ENCODE measurements at places on chromosomes 7 and 10. TPM values are rescaled to one million over a fixed set of nuclear protein-coding genes. Genes with fewer than 3 reads are reported as not detected.

OR2A12 gene
- total RNA-seq: not detected

C7orf57 gene
- 0.38 TPM for total RNA-seq

EVX1 gene
- not detected for total RNA-seq

GGCT gene
- 31.8 TPM for total RNA-seq

TWIST1 gene
- 8.6 TPM for total RNA-seq

ZNF775 gene
- total RNA-seq: 10.9 TPM

C10orf143 gene
- 3.1 TPM for total RNA-seq

HHEX gene
- 5.2 TPM for total RNA-seq

- no peaks in the 10 kb centered on the region for H3K36me3 ChIP-seq
- no peak overlapping the region for H3K4me3 ChIP-seq
- no peaks in the 10 kb centered on the region for H3K4me1 ChIP-seq
- no peak overlapping the region for H3K27ac ChIP-seq
- DNase-seq: no peak
- no peaks in the 10 kb centered on the region for H3K27me3 ChIP-seq
Observed at GRCh38 chr7:157928808-157929425, 592.1 kb downstream of the DNAJB6 start.

DNA sequence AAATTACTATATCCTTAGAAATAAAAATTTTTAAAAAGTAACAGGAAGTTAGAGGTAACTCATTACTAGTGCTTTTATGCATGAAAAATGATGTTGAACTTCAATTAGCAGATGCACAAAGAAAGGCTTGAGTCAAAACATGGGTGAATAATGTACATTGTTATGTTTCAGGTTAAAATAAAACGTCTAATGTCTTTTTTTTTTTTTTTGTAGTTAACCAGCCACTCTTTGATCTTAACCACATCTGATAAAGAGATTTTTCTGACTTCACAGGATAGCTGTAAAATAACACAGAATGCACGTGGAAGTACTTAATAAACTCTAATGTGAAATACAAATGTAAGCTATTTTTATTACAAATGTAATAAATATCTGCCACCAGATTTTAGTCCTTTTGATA, 61.7 kb downstream of the GSAP start:
- H3K27me3 ChIP-seq: no peaks in the 10 kb centered on the region
- no peak for DNase-seq
- H3K4me1 ChIP-seq: no peaks in the 10 kb centered on the region
- H3K36me3 ChIP-seq: no peaks in the 10 kb centered on the region

DNA sequence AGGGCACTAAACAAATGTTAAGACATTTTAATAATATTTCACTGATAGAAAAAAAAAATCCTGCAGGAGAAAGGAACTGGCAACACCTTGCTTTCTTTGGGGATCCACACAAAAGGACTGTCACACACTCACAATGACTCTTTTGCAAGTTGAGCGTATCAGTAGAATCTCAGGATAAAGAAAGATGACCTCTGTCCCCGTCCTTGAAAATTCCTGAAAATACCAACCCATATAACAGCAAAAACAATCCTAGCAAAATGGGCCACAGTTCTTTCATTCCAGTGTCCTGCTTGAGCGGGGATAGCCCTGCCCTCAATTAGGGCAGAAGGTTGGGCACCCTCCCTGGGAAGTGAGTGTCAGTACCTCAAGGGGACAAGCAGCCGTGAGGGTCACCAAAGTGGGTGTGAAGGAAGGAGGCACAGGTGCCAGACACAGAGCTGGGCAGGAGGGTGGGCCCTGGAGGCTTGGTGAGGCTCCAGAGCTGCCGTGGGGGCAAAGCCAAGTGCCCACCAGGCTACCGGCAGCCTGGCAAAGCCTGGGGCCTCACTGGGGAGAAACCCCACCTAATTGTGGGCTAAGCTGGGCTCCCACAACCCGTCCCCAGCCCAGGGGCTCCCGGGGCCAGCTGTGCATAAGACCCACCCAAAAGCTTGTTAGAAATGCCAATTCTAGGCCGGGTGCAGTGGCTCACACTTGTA, 2.8 kb downstream of the WDR86 start:
- no peak for DNase-seq
- H3K36me3 ChIP-seq: no peaks in the 10 kb centered on the region
- H3K4me3 ChIP-seq: no peak overlapping the region
- peaks cover 7% of the 10 kb centered on the region for H3K4me1 ChIP-seq
- no peak overlapping the region for H3K27ac ChIP-seq

DNA sequence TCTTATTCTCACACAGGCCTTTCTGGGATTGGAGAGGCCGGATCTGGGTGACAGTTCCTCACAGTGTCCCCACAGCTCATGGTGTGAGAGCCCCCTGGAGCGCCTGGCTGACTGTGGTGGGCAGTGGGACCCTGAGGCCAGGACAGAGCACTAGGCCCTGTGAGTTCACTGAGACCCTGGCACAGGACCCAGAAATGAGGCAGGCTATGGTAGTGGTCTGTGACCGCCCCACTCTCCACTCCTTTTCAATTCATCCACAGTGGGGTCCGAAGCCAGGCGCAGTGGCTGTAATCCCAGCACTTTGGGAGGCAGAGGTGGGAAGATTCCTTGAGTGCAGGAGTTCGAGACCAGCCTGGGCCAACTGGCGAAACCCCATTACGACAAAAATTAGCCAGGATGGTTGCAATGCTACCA, 95.9 kb upstream of the TNRC18 start:
- H3K36me3 ChIP-seq: no peaks in the 10 kb centered on the region
- H3K4me1 ChIP-seq: no peaks in the 10 kb centered on the region
- DNase-seq: no peak
- H3K27me3 ChIP-seq: no peaks in the 10 kb centered on the region
- H3K27ac ChIP-seq: no peak overlapping the region

GRCh38 chr10:5595591-5595990, 70.8 kb downstream of the ASB13 start:
- DNase-seq: no peak
- H3K4me1 ChIP-seq: no peaks in the 10 kb centered on the region
- no peaks in the 10 kb centered on the region for H3K27me3 ChIP-seq

DNA sequence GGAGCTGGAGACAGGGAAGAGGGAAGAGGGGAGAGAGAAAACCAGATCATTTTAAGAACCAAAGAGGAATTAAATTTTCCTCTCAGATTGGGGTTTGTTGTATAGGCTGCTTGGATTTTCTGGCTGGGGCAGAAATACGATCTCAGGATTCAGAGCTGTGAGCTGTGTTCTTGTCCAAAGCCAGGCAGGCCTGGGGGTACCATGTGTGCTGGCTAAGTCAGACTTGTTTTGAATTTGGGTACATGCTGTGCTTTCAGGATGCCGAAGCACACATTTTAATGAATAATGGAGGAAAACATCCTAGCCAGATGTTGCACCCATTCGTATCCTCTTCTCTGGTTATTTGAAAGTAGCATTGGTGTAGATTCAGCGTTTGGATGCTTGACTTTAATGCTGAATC, 170.3 kb upstream of the PODXL start:
- no peak for DNase-seq
- H3K27ac ChIP-seq: no peak overlapping the region
- no peaks in the 10 kb centered on the region for H3K4me1 ChIP-seq
- no peaks in the 10 kb centered on the region for H3K27me3 ChIP-seq
- no peaks in the 10 kb centered on the region for H3K36me3 ChIP-seq

DNA sequence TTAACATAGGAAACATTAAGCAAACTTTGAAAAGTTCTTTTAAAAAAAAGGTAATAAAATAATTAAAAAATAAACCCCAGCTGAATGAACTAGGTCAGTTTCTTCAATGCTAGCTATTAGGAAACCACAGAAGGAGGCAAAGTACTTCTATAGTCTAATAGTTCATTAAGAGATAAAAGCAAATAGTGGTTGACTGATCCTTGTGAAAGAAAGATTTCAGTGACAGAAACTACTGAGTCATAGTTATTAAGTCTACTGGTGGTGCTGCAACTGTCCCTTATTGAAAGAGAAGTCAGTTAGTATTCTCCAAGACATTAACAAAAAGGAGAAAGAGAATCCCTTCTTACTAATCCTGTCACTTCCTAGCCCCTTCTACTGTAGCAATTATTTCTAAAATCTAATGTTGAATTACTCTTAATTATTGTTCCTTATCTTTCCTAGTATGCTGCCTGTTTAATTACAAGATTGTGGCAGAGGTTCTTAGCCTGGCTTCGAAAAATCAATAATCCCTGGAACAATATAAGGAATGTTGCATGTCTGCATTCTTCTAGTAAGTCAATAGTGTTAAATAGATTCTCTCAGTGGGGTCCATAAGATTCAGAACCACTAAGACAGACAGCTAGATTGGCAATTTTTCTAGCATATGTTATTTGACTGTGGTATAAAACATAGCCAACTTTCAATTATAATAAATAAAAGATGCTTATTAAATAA, 18.2 kb downstream of the TCTN3 start:
- no peaks in the 10 kb centered on the region for H3K4me1 ChIP-seq
- no peak overlapping the region for H3K4me3 ChIP-seq

GRCh38 chr10:127854769-127855590, 37.8 kb downstream of the CLRN3 start:
- H3K27me3 ChIP-seq: no peaks in the 10 kb centered on the region
- H3K36me3 ChIP-seq: no peaks in the 10 kb centered on the region
- H3K27ac ChIP-seq: no peak overlapping the region

- no peaks in the 10 kb centered on the region for H3K36me3 ChIP-seq
- H3K27me3 ChIP-seq: no peaks in the 10 kb centered on the region
- H3K27ac ChIP-seq: no peak overlapping the region
- no peaks in the 10 kb centered on the region for H3K4me1 ChIP-seq
Observed at GRCh38 chr7:18828994-18829857, 288.2 kb downstream of the TWIST1 start.

GRCh38 chr7:108808549-108809266, 239.0 kb downstream of the DNAJB9 start:
- H3K4me1 ChIP-seq: no peaks in the 10 kb centered on the region
- DNase-seq: no peak
- no peaks in the 10 kb centered on the region for H3K27me3 ChIP-seq

DNA sequence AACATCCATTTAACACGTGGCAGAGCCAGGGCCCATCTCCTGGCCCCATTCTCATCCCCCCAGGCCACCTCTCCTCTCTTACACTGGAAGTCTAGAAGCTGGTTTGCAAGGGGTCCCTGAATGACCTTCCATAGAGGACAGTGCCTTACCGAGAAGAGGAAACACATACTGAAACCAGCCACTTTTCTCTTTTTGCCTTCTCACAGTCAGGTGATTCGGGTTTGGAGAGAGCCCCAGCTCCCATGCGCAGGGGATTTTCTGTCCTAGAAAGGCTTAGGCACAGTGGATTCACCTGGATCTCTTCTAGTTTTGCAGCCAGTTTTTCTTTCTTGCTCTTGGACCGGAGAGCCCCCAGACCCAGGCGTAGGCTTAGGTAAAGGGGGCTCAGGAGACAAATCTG, 334.1 kb upstream of the C7orf33 start:
- H3K27ac ChIP-seq: peak overlapping the region; percentile 41
- peaks cover 10% of the 10 kb centered on the region for H3K4me1 ChIP-seq
- no peaks in the 10 kb centered on the region for H3K27me3 ChIP-seq
- H3K36me3 ChIP-seq: no peaks in the 10 kb centered on the region
- DNase-seq: no peak
- H3K4me3 ChIP-seq: no peak overlapping the region

- H3K27me3 ChIP-seq: no peaks in the 10 kb centered on the region
- no peaks in the 10 kb centered on the region for H3K36me3 ChIP-seq
- no peak overlapping the region for H3K27ac ChIP-seq
- DNase-seq: no peak
Observed at GRCh38 chr7:28879105-28879504, 79.0 kb downstream of the TRIL start.

- H3K27ac ChIP-seq: no peak overlapping the region
- DNase-seq: no peak
- H3K4me1 ChIP-seq: no peaks in the 10 kb centered on the region
- H3K4me3 ChIP-seq: no peak overlapping the region
- H3K36me3 ChIP-seq: no peaks in the 10 kb centered on the region
- H3K27me3 ChIP-seq: no peaks in the 10 kb centered on the region
Observed at GRCh38 chr7:23964715-23965114, 254.7 kb downstream of the STK31 start.

GRCh38 chr7:130904792-130905191, 170.8 kb upstream of the KLF14 start:
- DNase-seq: no peak
- no peak overlapping the region for H3K4me3 ChIP-seq
- H3K27me3 ChIP-seq: no peaks in the 10 kb centered on the region
- H3K4me1 ChIP-seq: peaks cover 20% of the 10 kb centered on the region

GRCh38 chr7:153381275-153382040, 621.9 kb downstream of the ACTR3B start:
- H3K27ac ChIP-seq: no peak overlapping the region
- no peaks in the 10 kb centered on the region for H3K4me1 ChIP-seq
- H3K4me3 ChIP-seq: no peak overlapping the region
- DNase-seq: no peak
- H3K36me3 ChIP-seq: no peaks in the 10 kb centered on the region

- no peaks in the 10 kb centered on the region for H3K4me1 ChIP-seq
- H3K36me3 ChIP-seq: no peaks in the 10 kb centered on the region
- H3K27ac ChIP-seq: no peak overlapping the region
Observed at GRCh38 chr10:70308121-70309060, 24.6 kb upstream of the NPFFR1 start.

GRCh38 chr7:78329001-78329655, 530.6 kb downstream of the PHTF2 start:
- no peak for DNase-seq
- H3K36me3 ChIP-seq: no peaks in the 10 kb centered on the region
- no peak overlapping the region for H3K4me3 ChIP-seq
- no peaks in the 10 kb centered on the region for H3K27me3 ChIP-seq
- peaks cover 1% of the 10 kb centered on the region for H3K4me1 ChIP-seq
- no peak overlapping the region for H3K27ac ChIP-seq

GRCh38 chr10:6384847-6385246, 182.1 kb downstream of the PFKFB3 start:
- no peak overlapping the region for H3K27ac ChIP-seq
- H3K27me3 ChIP-seq: no peaks in the 10 kb centered on the region
- peaks cover 6% of the 10 kb centered on the region for H3K4me1 ChIP-seq
- H3K36me3 ChIP-seq: no peaks in the 10 kb centered on the region
- H3K4me3 ChIP-seq: no peak overlapping the region
- no peak for DNase-seq

GRCh38 chr10:44264244-44264643, 120.7 kb downstream of the CXCL12 start:
- no peak overlapping the region for H3K27ac ChIP-seq
- DNase-seq: no peak
- H3K4me1 ChIP-seq: peaks cover 8% of the 10 kb centered on the region
- no peaks in the 10 kb centered on the region for H3K27me3 ChIP-seq
- H3K4me3 ChIP-seq: no peak overlapping the region

GRCh38 chr10:69344591-69345252, 66.4 kb downstream of the HK1 start:
- peaks cover 4% of the 10 kb centered on the region for H3K4me1 ChIP-seq
- no peak for DNase-seq
- H3K27ac ChIP-seq: no peak overlapping the region

- DNase-seq: no peak
- no peak overlapping the region for H3K27ac ChIP-seq
- no peak overlapping the region for H3K4me3 ChIP-seq
- no peaks in the 10 kb centered on the region for H3K36me3 ChIP-seq
Observed at GRCh38 chr10:126006906-126007305, 110.5 kb downstream of the FANK1 start.
